Endothelial cell of umbilical vein (primary cell): ENCODE measurements at places on chromosomes 13 and 19. TPM values are rescaled to one million over a fixed set of nuclear protein-coding genes. Genes with fewer than 3 reads are reported as not detected.

DNA sequence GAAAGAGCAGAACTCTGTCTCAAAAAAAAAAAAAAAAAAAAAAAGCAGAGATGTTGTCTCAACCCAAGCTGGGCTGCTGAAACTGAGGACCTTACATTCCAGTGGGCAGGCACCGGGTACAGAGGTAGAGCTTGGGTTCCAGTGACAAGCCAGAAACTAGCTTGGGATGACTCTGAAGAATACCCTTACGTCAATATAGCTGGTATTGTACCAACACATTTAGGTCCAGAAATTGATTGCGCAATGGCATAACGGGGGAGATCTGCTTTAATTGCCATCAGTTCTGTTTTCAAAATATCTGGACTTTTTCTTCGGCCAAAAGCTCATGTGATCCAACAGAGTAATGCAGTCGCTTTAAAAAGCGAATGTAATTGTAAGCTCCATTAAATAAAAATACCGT is 103.1 kb upstream of the UBL3 start:
- DNase-seq: no peak

DNA sequence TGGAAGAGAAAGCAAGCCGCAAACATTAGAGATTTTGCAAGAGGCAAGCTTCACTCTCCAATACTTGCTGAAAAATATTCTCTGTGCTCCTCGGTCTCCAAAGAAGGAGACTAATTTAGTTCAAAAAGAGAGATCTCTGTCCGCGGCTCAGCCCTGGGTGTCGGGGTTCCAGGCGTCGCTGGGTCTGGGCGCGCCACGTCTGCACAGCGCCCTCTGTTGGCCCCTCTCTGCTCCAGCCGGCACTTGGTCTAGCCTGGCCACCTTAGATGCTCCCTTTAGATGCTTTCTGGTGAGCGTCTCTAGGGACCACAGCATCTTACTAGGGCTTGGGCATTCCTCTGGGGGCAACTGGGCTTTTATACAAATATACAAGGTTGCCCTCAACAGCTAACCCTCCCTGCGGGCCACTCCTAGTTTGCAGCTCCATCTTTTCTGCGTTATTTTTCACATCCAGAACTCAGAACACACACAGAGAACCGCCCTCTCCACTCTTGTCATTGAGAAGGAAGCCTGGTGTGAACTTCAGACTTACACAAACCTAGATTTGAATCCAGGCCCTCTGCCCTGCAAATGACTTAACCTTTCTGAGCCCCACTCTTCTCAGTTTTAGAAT is 78.3 kb downstream of the CYSLTR2 start:
- DNase-seq: peak; percentile 59

- peak; percentile 23 for DNase-seq
These were observed at the start of gene SOX21 for GRCh38 chr13:94712287-94712811. TSS of gene SOX21 (minus strand) at chr13:94712545. CDS start at chr13:94712049, 496 bp downstream.

The PRSS57 gene
- polyA plus RNA-seq: not detected in 2 replicates
